ENCODE measurements at places on chromosomes 2 and 18.

GRCh38 chr2:236193026-236193425 is 24.8 kb upstream of the GBX2 start:
- no peak for DNase-seq

- no peak for DNase-seq
Observed at GRCh38 chr2:9972621-9973479, 21.4 kb downstream of the GRHL1 start.

GRCh38 chr2:122481717-122482116 is 726.3 kb downstream of the TSN start:
- no peak for DNase-seq

- DNase-seq: no peak
Observed at GRCh38 chr2:12539776-12540562, 176.8 kb upstream of the TRIB2 start.
